ENCODE measurements at places on chromosomes 12 and 14.

- DNase-seq, result no peak
Measured at GRCh38 chr14:34628681-34629135, 1.2 kb downstream of the SNX6 start.

DNA sequence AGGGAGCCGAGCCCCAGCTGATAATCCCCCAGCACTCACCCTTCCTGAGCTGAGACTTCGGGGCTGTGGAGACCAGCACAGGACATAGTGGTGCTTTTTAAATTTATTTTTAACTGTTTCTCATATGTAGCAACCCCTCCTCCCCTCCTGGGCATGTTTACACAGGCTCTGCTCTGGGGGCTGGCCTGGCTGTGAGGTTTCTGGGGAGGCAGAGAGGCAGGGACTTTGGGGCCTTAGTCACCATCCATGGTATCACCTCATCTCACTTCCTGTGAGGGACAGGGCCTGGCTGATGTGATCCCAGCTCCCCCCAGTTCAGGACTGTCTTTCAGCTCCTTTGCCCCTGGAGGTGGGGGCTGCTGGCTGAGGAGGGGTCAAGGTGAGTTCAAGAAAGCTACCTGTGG lies 20.4 kb downstream of the VASH1 start:
- no peak for DNase-seq

- DNase-seq, result no peak
Measured at GRCh38 chr14:71063351-71063750, 156.1 kb downstream of the PCNX1 start.

- DNase-seq, result no peak
Measured at GRCh38 chr12:107564946-107565345, 120.7 kb upstream of the PWP1 start.

GRCh38 chr12:132083614-132083940 lies 60.5 kb downstream of the DDX51 start:
- DNase-seq, result no peak

- no peak for DNase-seq
Measured at GRCh38 chr12:82912406-82912805, 225.7 kb downstream of the TMTC2 start.

DNA sequence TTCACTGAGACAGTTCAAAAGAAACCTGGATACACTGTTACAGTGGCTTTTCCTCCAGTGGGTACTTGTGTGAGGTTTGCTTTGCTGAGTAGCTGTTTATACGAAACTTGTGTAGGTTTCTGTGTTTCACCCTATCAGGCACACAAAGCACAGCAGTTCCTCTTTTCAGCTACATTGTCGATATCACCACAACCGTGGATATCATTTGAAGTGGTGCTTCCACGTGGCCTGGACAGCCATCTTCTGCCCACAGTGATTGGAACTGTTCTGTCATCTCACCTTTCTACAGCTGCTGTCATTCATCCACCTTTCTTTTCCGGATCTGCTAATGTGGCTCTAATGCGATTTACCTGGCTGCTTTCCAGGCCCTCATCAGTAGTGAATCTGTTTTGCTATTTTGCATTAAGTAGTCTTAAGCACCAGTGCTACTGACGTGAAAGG lies 368.8 kb downstream of the SYT1 start:
- DNase-seq, result no peak

DNA sequence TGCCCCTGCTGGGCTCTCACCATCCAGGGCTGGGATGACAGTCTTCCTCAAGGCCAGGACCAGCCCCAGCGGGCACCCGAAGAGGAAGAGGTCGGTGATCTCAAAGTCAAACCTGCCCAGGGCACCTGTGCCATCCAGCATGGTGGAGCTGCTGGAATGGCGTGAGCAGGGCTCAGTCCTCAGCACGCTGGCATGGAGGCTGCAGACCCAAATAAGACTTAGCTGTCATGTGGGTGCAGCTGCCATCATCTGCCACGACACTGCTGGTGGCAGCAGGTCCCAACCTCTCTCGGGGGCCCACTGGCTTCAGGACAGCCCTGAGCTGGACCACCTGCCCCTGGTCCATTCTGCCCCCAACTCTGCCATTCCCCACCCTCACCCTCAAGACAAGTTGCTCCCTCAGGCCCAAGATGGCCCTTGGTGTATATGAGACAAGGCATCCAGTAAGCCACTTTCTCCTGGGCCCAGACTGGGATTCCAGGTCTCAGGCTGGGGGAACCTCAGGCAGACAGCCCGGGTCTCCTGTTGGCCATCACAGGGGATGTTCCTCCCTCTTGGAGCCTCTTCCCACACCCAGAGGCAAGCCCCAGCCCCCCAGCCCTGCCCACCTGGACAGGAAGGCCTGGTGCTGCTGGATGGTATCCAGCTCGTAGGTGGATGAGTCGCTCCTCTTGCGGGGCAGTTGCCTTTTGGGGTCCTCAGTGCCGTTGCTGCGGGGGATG lies 14.5 kb downstream of the ARL6IP4 start:
- no peak for DNase-seq

DNA sequence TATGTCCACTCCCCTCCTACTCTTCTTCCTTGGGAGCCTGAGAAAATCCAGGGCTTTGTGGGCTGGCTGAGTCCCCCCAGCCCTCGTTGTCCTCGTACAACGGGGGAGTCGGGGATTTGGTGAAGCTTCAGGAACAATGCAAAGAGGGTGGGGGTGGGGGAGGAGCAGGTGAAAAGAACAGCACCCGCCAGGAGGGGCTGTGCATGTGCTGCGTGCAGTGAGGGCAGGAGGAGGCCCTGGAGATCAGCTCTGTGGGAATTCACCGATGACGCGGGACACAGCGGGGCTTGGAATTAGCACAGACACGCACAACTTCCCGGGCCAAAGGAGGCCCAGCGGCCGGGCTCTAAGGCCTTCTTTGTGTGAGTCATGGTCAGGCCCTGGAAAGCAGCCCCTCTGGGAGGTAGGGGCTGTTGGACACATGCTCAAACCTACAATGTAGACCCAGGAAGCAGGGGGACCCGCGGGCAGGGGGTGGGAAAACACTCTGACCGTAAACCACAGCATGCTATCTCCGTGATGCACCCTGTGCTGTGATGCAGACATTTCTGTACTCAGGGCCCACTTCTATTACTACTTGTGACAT lies 32.8 kb downstream of the RBM19 start:
- peak; percentile 26 for DNase-seq

DNA sequence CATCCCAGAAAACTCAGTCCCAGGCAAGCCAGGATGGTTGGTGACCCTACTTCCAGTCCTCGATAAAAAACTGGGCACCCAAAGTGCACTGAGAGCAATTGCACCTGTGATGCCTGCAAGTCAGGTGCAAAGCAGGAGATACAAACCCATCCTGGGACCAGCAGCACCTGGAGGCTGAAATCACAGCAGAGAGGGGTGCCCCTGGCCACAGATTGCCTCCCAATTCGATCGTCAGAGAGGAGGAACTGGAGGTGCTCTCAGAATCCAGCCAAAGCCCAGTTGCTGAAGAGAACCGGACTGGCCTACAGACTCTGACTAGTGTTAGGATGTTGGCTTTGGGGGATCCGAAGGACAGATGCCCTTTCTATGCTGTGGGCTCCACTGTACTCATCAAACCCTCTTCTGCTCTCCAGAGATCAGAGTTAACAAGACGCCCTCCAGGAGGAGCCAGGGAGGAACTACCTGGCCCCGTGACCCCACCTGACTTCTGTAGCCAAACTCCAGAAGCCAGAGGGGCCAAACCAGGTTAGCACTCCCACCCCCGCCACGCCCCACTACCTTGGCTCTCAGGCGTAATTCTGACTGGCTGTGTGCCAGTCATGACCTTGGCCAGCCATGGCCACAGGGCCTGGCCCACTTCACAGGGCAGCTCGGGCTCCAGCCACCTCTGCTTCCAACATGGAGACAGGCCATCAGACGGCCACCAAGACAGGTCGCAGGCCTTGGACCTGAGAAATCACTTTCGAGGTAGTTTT lies 284.5 kb upstream of the RTL1 start:
- DNase-seq, result no peak

GRCh38 chr14:68491793-68492192 lies 301.1 kb downstream of the ZFP36L1 start:
- DNase-seq, result no peak

GRCh38 chr12:120620624-120621023 lies 19.8 kb upstream of the CABP1 start:
- DNase-seq, result no peak

GRCh38 chr12:52015532-52016041 lies 8.8 kb downstream of the TAMALIN start:
- peak; percentile 48 for DNase-seq

GRCh38 chr14:89469210-89470198 lies 52.5 kb upstream of the FOXN3 start:
- no peak for DNase-seq

DNA sequence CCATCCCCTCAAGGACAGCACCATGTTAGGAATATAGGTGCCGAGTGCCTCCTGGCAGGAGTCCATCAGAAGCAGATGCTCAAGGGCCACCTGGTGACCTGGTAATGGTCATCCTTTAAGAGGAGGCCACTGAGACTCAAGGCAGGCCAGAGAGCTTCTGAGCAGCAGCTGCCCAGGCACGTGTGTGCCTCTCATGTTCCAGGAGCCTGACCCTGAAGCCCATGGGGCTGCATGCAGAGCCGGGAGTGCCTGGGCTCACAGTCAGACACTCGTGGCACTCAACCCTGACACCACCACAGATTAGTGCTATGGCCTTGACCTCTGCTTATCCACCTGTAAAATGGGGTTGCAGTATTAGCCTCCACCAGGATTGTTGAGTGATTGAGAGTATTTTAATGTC lies 45.6 kb downstream of the C14orf132 start:
- DNase-seq, result no peak

GRCh38 chr14:74456684-74457564 lies 30.9 kb upstream of the SYNDIG1L start:
- no peak for DNase-seq

DNA sequence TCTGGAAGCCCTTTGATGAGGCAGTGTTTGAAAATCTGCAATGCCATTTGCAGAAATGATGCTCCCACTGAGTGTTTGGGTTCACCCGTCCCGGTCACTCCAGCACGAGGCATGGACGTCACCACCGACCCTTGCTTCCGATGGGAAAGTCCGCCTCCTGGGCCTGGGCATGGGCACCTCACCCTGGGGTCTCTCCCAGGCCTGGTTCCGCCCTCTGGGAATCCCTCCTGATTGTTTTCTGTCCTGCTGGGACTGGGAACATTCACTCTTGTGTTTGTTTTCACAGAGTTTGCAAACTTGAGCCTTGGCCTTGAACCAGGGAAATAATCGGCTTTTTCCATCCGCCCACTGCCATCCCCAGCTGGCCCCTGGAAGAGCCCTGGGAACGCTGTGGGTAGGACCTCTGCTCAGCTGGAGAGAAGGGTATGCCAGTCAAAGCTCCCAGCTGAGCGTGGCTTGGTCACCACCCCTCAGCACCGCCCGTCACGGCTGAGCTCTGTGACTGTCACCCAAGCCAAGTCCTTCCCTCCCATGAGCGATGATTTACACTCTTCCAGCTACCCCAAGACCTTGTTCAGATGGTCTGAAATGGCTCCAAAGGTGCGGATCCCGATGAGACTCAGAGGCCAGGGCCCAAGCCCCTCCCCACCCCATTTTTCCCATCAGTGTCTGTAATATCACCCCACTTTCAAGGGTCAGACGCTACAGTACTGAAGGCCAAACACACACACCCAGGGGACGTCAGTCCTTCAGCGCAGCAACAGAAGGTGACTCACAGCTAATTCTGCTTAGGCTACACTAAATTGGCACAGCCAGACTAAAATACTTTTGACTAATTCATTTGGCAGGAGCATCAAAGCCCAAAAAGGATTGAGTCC lies 34.1 kb upstream of the FZD10 start:
- DNase-seq, result no peak

DNA sequence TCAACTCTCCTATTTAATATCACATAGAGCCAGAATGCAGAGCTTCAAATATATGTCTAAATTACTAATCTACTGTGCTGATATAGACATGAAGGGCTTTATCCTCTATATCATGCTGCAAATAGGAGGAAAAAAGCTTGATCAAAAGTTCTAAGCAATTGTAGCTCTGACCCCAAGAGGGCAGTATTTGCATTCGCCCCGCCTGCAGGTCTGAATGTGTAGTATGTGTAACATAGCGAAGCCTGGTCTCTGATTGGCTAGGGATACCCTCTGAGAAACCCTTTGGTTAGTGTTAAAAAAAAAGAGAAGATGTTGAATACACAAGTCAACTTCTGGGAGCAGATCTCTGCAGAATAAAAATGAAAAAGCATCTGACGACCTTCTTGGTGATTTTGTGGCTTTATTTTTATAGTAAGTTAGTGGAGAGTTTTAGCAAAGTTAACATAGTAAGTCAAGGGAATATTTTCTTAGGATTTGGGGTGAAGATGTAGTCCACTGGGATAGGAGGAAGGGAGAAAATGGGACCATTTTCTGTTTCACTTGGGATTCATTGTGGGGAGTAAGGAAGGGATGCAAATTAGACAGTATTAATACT lies 151.6 kb upstream of the OR4E1 start:
- DNase-seq, result no peak

- peak; percentile 57 for DNase-seq
Measured at GRCh38 chr12:126874427-126875026, 1392.4 kb upstream of the TMEM132C start.

- DNase-seq, result no peak
Measured at GRCh38 chr12:76764856-76765255, 941 bp downstream of the ZDHHC17 start.

DNA sequence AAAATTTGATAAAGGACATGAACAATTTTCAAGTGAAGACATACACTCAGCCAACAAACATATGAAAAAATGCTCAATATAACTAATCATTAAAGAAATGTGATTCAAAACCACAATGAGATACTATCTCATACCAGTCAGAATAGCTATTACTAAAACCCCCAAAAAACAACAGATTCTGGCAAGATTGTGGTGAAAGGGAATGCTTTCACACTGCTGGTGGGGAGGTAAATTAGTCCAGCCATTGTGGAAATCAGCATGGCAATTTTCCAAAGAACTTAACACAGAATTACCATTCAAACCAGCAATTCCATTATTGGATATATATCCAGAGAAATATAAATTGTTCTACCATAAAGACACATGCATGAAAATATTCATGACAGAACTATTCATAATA lies 18.7 kb upstream of the TAS2R14 start:
- DNase-seq, result no peak

DNA sequence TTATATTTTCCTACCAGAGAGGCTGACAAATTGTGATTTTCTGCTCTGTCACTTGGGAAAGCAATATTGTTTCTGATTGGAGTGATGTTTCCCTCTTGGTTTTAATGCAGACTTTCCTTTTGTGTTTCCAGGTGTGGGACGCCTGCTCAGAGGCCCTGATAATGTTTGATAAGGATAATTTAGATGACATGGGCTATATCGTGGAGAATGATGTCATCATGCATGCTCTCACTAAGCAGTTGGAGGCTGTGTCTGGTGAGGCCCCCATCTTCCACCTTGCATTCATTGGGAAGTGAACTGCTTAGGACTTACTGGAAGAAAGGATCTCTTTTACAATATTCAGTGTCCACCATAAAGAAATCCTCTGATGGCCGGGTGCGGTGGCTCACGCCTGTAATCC lies 5.6 kb downstream of the COQ6 start:
- DNase-seq, result no peak

GRCh38 chr14:84927096-84927827 lies 602.7 kb upstream of the FLRT2 start:
- DNase-seq, result peak; percentile 3
